Activated T-helper 1 cell treated with anti-CD3 and anti-CD28 coated beads, Interleukin-2, amount 50 U/mL, for 16 hours (primary cell): ENCODE measurements at places on chromosomes 2 and 18.

GRCh38 chr18:56861244-56861643 is 210.1 kb downstream of the WDR7 start:
- no peak for DNase-seq

- DNase-seq = no peak
Measured at GRCh38 chr18:2935438-2936192, 77.3 kb downstream of the LPIN2 start.

GRCh38 chr2:100630473-100630977 is 67.7 kb downstream of the PDCL3 start:
- DNase-seq = no peak

DNA sequence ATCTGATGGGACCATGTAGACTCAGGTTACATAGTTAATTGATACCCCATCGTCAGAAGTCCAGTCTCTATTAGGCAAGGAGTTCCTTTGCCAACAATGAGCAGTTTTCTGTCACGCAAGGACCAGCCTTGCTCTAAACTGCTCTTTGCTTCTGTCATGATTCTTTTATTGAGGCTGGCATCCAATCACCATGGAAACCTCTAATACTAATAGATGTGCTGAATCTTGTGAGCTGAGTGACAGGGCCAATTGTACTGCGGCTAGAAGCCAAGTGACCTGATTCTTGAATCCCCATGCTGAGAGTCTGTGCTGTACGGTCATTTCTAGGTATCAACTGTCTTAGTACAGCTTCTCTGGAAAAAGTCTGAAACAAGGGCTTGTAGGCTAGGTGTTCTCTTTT is 395.6 kb downstream of the RND3 start:
- no peak for DNase-seq

DNA sequence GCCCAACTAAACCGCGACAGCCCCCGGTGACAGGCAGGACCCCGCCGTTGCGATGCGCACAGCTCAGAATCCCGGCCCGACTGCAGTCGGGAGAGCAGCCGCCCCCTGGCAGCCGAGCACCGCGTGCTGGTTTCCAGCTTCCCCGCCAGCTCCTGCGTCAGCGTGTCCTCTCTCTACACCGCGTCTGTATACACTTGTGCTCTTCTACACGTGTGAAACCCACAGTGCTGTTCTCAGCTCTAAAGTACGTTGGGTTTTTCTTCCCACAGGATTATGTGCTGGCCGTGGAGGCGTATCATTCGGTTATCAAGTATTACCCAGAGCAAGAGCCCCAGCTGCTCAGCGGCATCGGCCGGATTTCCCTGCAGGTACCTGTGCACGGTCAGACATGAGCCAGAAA is 54.0 kb downstream of the ADI1 start:
- no peak for DNase-seq

DNA sequence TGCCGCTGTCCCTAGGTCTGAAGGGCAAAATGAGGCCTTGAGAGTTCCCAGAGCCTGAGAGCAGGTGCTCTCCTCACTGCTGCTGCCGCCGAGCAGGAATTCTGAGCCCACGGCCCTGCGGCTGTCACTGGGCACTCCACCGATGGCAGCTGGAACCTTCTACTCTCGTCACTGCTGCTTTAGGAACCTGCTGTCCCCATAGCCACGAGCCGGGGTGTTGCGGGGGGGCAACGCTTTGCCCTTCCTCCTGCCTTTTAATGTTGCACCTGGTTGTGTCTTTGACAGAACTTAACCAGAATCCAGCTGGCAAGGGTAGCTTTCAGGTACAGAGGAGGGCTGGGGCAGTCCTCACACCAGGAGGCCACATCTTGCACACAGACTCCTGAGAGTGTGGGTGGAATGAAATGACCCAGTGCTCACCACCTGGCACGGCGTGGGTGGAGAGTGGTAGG is 32.3 kb downstream of the NCK2 start:
- no peak for DNase-seq

DNA sequence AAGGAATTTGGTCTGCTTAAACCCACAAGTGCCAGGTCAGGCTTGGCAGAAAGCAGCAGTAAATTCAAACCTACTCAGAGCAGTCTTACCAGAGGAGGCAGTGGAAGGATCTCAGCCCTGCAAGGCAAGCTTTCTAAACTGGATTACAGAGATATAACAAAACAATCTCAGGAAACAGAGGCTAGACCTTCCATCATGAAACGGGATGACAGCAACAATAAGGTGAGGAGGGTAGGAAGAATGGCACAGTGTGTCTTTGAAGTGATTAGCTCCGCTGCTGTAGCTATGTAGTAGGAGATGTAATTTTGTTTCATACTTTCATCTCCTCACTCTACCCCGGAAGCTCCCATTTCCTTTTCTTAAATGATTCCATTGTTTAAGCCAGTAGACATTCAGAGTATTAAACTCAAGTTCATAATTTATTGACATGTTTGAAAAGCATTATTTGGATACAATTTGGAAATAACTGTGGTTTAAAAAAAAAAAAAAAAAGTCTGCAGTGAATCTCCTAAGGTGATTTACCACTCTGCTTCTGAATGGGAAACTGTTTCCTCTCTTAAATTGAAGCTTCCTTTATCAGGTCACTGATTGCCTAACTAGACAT is 29.4 kb upstream of the DYSF start:
- no peak for DNase-seq

GRCh38 chr2:222613715-222614331 is 42.1 kb downstream of the FARSB start:
- no peak for DNase-seq

DNA sequence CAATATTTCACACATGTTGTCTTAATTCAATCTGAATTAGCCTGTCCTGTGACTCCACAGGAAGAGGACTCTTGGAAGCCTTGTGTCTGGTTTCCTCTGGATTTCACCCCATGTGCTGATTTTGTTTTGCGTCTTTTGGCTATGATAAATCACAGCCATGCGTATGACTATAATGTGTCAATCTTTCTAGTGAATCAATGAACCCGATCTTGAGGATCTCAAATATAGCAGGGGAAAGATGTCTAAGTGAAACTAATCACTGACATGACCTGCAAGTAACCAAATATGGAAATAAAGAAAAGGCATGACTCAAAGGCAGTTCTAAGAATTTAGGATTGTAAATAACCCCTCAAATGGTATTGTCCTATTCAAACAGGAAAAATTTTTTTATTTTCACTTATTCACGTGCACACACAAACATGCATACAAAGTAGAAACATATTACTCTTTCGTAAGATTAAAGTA is 8.2 kb downstream of the WDFY1 start:
- DNase-seq = no peak

- DNase-seq = no peak
Measured at GRCh38 chr2:238966072-238966937, 118.4 kb downstream of the TWIST2 start.

DNA sequence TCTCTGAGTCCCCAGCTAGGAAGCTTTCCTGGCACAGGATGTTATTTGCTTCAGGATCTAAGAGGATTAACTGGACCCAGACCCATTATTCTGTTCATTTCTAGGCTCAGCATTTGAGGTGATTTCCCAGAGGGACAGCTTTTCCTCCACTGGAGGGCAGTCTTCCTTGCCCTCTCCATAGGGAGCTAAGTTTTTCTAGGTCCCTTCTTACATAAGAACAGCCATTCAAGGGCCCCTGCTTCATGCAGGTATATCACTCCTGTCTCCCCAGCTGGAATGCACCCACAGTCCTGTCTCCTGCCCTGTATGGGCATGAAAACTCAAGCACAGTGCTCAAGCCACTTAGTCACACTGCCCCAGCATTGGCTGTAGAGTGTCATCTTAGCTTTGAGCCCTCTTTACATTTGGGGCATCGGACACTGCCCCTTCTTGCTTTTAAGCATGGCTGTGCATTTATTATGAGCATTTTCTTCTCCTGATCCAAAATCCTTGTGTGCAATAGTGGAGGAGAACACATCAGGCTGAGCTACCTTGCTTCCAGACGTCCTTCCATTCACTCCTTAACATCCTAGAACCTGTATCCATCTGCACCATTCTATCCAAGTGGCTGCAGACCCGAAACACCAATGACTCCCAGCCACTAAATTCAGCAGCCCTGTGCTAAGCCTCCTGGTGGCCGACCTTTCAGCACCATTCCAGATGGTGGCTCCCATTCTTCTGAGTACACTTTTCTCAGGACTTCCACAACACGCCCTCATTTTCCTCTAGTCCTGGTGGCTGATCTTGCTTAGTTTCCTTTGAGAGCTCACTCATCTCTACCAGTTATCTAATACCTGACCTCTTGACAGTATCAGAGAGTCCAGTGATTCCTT is 80.0 kb downstream of the COPS8 start:
- DNase-seq = no peak

GRCh38 chr2:37767959-37768925 is 96.8 kb upstream of the CDC42EP3 start:
- DNase-seq = no peak

DNA sequence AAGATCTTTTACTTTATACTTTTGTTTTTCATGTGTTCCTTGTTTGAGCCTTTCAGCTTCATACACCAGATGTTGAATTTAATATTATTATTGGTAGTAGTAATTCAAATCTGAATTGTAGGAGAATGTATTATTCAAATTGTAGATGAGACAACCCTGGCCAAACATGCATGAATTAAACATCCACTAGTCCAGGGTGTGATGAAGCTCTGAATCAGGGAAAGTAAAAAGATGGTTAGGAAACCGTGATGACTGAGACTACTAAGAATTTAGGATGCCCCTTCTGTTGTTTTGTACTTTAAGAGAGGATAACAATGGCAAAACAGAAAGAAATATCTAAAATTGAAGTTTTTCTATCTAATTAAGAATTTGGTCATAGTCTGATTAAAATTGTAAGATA is 227.8 kb upstream of the CDH2 start:
- no peak for DNase-seq

GRCh38 chr18:5103286-5103685 is 93.8 kb downstream of the AKAIN1 start:
- DNase-seq = no peak
